SK-MEL-5 (cell line): ENCODE measurements at places on chromosomes 1 and 21.

DNA sequence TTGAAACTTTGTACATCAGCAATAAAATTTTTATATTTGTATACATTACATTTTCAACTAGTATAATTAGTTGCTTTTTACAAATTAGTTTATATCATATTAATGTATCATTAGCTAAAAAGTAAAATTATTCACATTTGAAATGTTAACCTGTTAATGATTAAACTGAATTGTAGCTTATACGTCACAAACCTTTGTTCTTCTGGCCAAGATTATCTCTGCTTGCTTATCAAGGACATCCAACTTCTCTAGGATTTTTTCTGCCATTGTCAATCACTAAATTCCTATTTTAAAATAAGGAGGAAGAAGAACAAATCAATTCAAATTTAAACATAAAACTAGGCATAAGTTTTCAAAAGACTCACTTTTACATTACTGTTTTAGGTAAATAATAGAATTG lies 7.8 kb downstream of the C1orf141 start:
- no peak for DNase-seq

DNA sequence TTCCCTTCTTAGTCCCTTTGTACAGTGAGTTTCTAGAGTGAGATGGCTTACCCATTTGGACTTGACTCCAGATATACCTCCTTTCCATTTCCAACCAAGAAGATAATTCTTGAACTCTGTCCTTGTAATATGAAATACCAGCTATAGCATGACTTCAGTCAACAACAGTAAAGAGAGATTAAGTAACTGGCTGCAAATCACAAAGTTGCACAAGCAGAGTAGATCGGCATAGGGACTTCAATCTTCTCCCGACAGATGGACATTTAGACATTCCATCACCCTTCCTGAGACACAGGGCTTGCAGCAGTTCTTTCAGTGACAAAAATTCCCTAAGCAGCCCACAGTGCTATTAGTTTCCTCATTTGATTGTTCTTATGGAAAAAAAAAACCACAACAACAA lies 44.6 kb downstream of the JAK1 start:
- no peak for DNase-seq

- no peak for DNase-seq
Measured at GRCh38 chr1:88134983-88135921, 548.8 kb upstream of the PKN2 start.

- DNase-seq, result no peak
Measured at GRCh38 chr1:247324204-247324787, 7.4 kb downstream of the ZNF496 start.

DNA sequence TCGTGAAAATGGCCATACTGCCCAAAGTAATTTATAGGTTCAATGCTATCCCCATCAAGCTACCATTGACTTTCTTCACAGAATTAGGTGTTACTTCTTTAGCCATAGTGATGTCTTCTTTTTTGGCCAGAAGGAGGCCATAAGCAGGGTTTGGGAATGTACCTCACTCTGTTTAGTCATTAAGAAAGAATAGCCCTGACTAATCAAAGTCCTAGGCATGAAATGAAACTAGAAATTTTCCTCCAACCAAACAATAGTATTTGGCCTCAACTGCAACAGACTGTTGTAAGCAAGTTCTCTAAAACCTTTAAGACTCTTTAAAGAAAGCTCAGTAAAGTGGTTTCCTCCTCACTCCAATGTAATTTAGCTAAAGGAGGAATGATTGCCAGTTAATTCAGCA lies 163.9 kb downstream of the AKT3 start:
- DNase-seq, result no peak

- no peak for DNase-seq
Measured at GRCh38 chr1:197706601-197707000, 68.7 kb downstream of the DENND1B start.

DNA sequence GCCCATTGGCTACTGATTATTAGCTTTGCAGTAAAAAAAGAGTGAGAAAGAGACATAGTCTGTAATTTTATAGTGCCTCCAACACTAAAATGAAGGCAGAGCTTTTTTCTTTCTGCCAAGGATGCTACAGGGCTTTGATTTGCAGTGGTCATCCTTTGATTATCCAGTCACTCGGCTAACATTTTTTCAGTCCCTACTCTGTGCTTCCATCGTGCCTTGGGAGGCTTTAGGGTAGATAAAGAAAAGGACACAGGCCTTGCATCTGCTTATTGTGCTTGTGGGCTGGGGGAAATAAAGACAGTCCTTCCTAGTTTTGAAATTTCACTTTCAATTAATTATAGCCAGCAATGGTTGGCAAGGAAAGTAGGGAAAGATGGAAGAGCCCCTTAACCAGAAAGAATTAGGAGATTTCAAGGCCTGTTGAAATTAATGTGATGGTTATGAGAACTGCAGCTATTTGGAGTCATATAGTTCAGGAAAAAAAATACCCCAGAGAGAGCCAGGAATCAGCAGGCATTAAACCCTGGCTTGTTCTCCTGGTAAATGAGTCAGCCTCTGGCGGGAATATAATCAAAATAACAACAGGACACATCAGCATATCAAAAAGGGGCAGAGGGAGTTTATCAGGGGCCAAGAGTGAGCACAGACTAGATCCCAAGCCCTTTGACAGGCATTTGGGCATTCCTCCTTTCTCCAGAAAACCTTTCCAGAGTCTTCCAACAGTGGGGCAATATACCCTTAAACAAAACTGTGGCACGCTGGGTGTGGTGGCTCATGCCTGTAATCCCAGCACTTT lies 27.4 kb downstream of the CACHD1 start:
- no peak for DNase-seq

DNA sequence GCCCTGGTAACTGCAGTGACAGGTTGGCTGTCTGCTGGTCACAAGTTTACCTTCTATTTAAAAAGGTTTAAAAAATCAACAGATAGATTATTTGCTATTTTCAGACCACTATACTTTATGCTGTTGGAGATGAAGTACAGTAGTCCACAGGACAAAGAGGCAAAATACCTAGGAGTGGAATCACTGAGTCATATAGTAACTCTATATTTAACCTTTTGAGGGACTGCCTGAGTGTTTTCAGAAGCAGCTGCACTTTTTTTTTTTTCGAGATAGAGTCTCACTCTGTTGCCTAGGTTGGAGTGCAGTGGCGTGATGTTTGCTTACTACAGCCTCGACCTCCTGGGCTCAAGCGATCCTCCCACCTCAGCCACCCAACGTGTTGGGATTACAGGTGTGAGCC lies 11.7 kb downstream of the CNIH4 start:
- DNase-seq, result no peak

DNA sequence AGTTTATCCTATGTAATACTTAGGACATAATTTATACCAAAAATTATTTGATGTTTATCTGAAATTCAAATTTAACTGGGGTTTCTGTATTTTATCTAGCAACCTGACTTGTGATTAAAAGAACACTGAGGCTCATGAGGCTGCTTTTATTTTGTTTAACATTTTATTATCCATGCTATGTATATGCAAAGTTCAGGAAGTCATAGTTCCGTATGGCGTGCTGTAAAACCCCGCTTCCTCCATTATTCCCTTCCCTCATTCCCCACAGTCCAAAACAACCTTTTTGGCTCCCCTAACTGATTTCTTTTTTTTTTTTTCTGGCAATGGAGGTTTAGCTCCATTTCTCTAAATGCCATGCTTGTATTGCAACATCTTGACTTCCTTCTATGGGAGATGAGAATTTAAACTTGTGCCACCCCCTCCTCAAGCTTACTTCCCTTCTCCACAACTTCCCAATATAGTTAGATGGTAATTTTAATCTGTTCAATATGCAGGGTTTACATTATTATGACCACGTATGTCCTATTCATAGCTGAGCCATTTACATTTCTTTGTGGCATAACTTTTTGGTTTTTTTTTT lies 138.0 kb upstream of the DNAH14 start:
- no peak for DNase-seq

- DNase-seq, result no peak
Measured at GRCh38 chr1:65896721-65897120, 104.0 kb downstream of the PDE4B start.

GRCh38 chr1:222028116-222028515 lies 286.2 kb upstream of the DUSP10 start:
- no peak for DNase-seq

- DNase-seq, result no peak
Measured at GRCh38 chr1:230979952-230980351, 1.1 kb downstream of the ARV1 start.

DNA sequence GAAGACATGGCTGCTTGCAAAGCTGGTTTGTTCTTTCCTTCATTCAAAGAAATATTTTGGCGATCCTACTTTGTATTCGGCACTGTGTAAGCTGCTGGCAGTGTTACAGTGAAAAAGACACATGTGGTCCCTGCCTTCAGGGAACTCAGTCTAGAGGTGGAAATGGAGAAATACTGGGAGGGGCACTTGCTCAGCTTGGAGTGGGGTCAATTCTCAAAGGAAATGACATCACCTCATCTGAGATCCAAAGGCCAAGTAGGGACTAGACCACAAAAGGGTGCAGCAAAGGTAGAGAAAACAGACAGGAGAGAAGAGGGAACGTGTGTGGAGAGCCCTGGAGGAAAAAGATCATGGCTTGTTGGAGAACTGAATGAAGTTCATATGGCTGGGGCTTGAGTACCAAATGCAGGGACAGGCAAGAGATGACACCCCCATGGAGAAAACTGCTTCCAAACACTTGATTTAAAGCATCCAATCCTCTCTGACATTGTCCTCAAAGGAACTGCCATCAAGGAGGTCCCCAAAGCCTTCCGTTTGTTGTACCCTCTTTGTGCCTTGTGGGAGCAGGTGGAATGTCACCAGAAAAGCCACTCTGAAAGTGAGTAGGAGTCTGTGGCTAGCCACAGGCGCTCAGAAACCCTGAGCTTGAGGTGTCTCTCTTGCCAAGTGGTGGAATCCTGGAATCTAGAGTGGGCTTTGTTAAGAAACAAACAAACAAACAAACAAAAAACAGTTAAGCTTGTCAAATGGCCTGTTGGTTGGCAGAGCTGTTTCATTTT lies 48.3 kb upstream of the TDRD10 start:
- no peak for DNase-seq

GRCh38 chr21:34762786-34763185 lies 94.0 kb downstream of the CLIC6 start:
- peak; percentile 11 for DNase-seq

- no peak for DNase-seq
Measured at GRCh38 chr1:27350663-27351540, 9.1 kb downstream of the SYTL1 start.

DNA sequence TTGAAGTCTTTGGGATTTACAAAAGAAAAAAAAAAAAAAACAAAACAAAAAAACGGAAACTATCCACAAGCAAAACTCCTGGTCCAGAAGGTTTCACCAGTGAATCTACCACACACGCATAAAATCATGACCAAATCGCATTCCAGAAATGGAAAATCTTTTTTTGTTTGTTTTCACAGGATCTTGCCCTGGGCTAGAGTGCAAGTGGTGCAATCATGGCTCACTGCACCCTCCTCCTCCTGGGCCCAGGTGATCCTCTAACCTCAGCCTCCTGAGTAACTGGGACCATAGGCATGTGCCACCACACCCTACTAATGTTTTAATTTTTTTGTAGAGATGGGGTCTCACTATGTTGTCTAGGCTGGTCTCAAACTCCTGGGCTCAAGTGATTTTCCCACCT lies 100.5 kb downstream of the DYRK1A start:
- no peak for DNase-seq

DNA sequence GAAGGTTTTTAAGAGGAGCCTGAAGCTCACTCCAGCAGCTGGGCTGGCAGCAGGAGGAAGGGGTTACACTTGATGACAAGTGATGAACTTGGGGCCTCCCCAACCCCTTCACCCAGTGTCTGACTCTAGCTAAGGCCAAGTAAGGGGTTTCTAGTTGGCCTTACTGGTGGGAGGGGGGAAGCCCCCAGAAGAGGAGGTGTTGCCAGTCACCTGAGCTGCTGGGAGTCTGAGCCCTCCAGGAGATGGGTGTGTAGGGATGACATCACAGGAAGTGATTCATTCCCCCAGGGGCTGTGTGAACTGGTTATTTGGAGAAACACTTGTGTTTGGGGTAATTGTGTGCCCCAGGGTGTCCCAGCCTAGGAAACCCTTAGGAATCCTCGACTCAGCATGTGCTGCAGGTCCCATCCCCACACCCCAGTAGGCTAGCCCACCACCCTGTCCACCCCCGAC lies 3.1 kb downstream of the PADI1 start:
- peak; percentile 37 for DNase-seq

GRCh38 chr1:210076620-210077019 lies 138.6 kb downstream of the SYT14 start:
- no peak for DNase-seq

DNA sequence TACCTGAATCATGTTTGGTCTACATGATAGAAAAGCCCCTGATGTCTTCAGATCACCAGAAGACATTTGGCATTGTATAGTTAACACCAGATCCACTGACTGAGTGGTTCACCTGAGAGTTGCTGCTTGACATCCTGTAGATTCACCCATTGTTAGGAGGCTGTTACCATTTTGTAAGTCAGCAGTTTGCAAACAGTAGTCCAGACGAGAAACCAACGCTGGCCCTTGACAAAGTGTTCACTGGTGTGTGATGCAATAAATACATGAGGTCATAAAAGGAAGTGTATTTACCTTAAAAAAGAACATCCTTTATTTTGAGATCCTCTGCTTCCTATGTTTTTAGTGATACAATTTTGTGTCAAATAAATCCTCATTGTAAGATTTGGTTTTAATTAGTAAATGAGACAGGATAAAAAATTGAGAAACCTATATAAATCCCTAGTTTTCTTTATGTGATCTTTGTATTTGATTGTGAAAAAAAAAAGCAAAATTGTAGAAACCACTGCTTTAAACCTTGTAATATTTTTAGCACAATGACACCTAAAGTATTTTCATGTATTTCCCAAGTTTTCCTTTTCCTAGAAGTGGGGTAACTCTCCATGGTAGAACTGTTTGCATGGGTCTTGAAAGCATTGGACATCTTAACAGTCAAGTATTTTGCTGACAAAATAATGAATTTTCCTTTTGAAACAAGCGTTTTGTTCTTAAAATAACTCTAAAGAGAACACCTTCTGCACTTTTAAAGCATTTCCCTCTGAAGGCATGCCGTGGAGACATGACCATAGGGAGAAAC lies 204.3 kb downstream of the FGGY start:
- no peak for DNase-seq

DNA sequence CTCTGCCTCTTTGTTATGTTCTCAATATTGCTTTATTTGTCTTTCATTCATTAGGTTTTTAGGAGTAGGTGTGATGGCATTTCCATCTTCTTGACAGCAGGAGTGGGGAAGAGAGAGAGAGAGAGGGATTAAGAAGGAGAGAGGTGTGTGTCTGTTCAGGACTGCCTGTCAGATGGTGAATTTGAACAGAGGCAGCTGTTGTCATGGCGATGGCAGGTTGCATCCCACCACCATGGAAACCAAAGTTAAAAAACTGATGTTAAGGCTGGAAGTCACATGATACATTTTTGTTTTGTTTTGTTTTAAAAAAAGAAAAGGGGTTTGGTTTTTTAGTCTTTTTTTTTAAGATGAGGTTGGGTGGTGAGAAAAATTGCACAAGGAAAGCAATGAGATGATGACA lies 18.3 kb downstream of the CACNA1E start:
- DNase-seq, result no peak
